ENCODE measurements at places on chromosomes 4 and X.

- peak; percentile 32 for DNase-seq
Measured at GRCh38 chrX:154967603-154968002, 54.9 kb downstream of the F8 start.

DNA sequence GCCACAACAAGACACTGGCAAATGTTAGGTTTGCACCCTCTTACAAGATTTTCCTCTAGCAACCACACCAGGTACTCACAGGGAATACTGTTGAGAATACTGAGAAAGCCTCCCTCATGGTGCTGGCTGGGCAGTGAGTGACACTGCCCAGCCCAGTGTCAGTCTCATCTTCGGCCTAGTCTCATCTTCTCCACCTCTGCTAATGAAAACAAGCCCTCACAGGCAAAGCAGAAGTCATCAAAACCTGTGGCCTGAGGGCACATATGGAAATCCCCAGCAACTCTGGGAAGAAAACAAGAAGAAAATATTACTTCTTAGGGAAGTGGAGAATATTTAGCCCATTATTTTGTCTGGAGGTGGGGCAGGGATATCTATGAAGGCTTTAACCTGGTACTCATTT is 7.9 kb upstream of the ADAM29 start:
- DNase-seq: no peak

DNA sequence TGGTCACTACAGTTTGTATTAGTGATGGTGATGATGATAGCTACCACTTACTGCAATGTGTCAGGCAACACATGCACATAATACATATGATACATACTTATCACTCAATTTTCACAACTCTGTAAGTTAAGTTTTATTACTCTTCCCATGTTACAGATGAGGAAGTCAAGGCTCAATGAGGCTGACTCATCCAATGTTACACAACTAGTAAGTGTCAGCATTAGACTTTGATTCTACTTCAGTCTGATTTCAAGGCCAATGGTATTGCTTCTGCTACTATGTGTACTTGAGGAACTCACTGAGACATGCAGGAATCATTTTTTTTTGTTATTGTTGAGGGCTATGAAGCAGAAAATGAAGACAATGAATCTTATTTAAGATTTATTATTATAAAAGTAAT is 96.4 kb upstream of the TRPC5OS start:
- peak; percentile 2 for DNase-seq

DNA sequence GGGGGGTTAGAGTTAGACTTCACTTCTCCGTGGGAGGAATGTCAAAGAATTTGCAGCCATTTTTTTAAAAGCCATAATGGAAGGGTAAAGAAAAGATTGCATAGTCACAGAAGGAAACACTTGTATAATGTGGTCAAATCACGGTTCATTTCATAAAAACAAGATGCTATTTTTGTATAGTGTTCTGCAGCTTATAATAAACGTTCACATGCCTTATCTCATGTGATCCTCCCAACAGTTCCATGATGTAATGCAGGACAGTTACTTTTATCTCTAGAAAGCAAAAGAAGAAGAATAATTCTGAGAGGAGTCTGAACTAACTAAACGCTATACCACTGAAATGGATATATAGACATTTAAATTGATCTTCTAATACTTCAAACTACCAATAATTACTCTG is 71.3 kb upstream of the CAMK2D start:
- no peak for DNase-seq

DNA sequence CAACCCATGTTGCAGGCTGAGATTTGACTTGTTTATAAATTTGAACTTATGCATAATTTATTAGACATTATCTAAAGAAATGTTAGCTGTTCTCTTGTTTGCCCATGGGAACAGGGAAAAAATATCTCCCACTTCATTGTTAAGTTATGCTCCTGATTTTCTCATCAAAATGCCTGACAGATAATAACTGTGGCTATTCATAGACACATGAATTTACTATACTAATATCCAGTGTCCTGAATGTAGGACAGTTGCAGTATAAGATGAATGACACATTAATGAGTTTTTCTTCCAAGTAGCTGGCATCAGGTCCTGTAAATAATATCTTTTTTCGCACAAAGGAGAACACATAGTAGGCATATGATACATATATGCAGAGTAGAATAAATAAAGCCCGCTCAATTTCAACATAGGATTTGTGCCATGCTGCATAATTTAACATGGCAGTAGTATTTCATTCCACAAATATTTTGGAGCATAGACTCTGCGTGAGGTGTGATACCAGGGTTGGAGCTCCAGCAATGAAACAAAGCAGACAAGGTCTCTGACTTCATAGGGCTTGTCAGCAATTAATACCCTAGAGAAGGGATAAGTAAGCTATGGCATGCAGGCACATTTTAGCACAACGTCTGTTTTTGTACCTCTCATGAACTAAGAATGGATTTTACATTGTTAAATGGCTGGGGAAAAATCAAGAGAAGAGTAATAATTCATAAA is 40.4 kb upstream of the DDX53 start:
- DNase-seq: no peak

DNA sequence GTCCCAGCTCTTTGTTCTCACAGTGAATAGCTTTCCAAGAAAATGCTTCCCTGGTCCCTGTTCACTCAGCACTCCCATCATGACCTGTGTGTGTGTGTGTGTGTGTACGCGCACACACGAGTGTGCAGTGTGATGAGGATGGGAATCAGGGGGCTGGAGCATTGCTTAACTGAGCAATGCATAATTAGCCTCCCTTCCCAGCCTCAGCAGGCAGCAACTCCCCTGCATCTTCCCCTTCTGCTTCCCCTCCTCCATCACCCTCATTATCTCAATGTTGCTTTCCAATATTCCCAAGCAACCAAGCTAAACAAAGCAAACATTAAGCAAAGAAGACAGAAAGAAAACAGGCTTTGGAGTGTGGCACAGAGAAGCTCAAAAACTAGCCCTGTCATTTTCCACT is 137.0 kb downstream of the RBM47 start:
- no peak for DNase-seq

DNA sequence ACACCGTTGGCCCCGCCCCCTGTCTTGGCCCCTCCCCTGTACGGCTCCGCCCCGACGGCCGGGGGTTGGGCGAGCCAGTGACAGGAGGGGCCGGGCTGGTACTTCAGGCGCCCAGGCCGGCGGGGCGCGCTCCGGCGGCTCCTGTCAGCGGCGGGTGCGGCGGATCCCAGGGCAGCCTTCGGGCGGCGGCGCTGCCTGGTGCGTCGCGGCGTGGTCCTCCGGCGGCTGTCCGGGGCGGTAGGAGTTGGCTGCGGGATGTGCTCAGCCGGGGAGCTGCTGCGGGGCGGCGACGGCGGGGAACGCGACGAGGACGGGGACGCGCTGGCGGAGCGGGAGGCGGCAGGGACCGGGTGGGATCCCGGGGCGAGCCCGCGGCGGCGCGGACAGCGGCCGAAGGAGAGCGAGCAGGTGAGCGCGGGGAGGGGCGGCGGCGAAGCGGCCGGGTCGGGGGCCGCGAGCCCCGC is at the start of gene FAM241A:
FAM241A (plus strand) TSS at position 129 of the 464 bp plus-strand sequence; CDS start at position 256, 127 bp downstream.
- peak; percentile 83 for DNase-seq

DNA sequence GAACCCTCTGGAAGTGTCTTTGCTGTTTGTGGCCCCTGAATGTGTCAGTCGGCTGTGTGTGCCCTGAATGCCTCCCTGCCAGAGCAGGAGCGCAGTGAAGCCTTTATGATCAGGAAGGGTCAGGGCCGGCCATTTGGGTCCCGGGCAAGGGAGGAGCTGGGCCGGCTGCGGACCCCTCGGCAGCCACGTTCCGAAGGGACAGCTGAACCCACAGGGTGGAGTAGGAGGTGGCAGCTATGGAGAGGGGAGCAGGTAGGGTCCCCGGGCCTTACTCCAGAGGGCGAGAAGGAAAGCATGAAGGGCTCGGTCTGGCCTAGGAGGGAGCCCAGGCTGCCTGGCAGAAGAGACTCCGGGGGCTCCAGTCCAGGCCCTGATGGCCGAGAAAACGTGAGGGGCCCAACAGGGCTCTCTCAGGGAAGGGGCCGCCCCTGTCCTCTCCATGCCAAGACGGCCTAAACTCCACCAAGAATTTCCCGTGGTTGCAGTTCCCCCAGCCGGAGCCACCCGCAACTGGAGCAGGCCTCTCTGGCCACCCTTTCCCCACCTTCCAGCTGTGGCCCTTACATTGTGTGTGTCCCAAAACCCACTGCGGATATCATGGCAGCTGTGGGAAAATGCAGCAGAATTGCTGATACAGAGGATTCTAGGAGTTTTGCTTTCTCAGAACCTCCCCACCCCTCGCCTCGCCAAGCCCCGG is 182.2 kb upstream of the STK26 start:
- DNase-seq: no peak

DNA sequence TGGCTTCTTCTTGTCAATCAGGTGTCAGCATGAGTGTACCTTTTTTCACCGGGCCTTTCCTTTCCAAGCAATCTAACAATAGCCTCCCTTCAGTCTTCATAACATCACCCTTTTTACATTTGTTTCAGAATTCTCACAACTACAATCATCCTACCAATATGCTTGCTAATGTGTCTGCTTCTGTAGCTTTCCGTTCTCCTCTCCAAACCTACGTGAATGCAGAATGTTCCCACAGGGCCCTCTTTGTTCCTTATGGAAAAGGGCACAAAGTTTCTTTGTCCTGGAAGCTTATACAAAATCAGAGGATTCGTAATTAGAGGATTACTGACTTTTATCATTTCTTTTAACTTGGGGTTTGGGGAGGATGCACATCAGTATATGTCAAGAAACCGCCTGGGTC is 461.8 kb downstream of the CENPC start:
- no peak for DNase-seq
